Glutamatergic neuron (in vitro differentiated cells): ENCODE measurements at places on chromosomes 1 and 21. TPM values are rescaled to one million over a fixed set of nuclear protein-coding genes. Genes with fewer than 3 reads are reported as not detected.

KIAA0040 gene
- total RNA-seq: not detected

EXOSC10 gene
- 111 TPM for total RNA-seq

PROK1 gene
- total RNA-seq: not detected

B3GALT5 gene
- total RNA-seq: 0.25 TPM
